ENCODE measurements at places on chromosomes 7 and 10.

GRCh38 chr10:8416760-8417159, 362.3 kb downstream of the GATA3 start:
- no peak for DNase-seq

GRCh38 chr10:96719850-96720421, 378 bp downstream of the PIK3AP1 start:
- DNase-seq: no peak

GRCh38 chr10:18446205-18446604, 205.2 kb downstream of the NSUN6 start:
- DNase-seq: no peak

DNA sequence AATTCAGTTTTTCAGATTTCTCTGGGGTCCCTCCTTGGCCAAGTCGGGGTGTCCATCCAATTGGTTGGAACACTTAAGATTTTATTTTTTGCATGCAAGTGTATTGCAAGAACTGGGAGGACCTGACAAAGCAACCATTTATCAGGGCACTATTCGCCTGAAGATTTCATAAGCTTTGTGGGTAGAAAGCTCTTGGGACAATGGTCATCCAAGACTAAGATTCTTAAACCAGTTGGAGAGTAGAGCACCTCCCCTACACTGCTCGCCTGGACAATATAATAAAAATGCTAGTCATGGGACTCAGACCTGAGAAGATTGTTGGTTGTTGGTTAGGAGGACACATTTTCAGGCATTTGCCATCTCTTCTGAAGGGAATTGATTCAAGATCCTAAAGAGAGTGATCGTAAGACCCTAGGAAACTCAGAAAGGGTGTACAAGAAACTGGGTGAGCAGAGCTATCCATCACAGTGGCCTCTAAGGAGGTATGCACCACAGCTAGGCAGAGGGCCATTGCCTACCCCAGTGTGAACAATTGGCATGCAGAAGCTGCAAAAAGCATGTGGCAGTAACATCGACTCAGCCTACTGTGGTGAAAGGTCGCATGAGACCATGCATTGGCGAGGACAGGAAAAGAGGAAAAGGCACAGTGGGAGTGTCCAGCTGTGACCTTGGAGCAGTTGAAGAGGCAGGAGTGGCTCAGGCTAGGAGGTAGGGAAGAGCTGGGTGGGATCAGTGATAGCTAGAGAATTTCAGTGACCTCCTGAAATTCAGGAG, 1235.3 kb upstream of the AUTS2 start:
- DNase-seq: no peak

DNA sequence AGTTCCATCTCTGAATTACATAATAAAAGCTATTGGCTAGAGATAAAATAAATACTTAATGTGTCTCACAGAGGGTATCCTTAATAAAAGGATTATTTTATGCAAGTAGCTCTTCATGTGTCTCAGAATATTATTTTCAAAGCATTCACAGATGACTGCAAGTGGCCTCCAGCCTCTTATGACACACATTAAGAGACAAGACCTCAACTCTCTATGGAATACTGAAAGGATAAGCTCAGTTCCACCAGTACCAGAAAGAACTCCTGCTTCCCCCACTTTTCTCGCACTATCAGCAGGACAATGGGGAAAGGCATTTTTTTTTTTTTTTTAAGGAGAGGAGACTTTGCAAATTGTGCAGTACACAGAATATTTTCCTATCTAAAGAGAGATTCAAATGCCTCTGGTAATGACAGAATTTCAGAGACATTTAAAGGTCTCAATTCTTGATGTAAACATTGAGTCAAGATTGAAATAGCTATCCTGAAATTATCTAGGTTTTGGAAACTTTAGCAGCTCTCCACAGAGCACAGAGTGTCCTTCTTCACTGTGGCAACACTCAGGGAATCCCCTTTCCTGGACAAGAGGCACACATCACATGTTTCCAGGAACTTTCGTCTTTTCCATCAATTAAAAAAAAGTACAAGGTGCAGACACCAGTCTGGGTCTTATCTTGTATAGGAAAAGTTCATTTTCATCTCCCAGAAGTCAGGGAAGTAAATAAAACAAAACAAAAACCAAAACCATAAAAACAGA, 122.0 kb upstream of the ANK3 start:
- DNase-seq: no peak

DNA sequence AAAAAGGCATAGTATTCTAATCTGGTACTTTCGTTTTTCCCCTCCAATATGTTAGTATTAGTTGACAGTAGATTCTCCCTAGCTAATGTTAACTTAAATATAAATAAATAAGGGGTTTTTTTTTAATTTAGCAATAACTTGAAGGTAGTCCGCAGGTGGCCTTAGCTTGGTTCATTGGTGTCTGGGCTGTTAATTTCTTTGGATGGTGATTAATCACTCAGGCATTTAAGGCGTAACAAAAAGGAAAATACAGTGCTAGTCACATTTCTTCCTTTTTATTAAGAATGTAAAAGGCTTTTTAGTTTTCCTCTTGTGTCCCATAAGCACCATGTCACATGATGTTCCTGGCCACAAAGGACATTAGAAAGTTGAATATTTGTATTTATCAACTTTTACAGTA, 161.0 kb upstream of the POT1 start:
- DNase-seq: no peak

- DNase-seq: no peak
Measured at GRCh38 chr10:1022413-1022812, 3.2 kb downstream of the IDI2 start.

- DNase-seq: no peak
Measured at GRCh38 chr7:12102126-12102525, 109.0 kb upstream of the TMEM106B start.

GRCh38 chr7:154976844-154977243, 26.1 kb downstream of the PAXIP1 start:
- no peak for DNase-seq

GRCh38 chr10:91672021-91672608, 39.2 kb upstream of the PPP1R3C start:
- DNase-seq: peak; percentile 88

DNA sequence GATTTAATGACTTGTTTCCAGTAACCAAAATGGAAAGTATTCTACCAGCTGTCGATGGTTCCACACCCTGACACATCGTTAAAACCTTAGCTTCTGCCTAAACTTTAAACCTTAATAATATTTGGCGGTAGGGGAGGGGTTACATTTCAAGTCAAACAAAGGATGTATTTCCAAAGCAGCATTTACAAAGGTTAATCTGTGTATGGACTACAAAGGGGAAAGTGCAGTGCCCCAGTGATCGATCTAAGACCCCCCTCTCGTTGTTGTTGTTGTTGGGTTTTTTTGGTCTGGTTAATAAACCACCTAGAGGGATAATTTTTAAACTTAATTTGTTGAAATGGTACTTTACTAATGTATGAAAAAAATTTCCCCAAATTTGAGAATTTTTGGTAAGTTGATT, 1.1 kb upstream of the STEAP2 start:
- no peak for DNase-seq

- DNase-seq: no peak
Measured at GRCh38 chr10:34565934-34566333, 249.2 kb downstream of the PARD3 start.

GRCh38 chr7:90473814-90474213, 4.4 kb downstream of the PTTG1IP2 start:
- DNase-seq: no peak

DNA sequence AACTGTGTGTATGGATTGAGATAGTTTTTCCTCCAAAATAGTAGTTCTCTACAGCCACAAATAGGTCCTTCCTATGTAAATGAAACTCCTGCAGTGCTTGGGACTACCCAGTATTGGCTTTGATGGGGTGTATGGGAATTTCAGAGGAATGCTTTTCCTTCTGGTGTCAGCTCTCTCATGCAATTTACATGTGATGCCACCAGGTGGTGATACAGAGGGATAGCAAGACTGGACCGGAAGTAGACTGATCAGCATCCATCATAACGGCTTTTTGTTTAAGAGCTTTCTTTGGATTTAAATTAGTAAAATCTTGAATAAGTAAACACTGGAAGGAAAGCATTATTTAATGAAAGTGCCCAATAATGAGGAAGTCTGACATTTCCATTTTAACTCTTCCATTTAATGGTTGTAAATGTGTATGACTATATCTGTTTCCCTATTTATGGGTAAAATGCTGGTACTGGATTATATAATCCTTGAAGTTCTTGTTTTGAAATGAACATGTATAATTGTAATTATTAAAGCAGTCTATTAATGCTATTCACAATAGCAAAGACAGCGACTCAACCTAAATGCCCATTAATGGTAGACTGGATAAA, 22.7 kb downstream of the DYNC1I1 start:
- peak; percentile 16 for DNase-seq

- DNase-seq: no peak
Measured at GRCh38 chr10:14459665-14460064, 128.9 kb upstream of the FRMD4A start.

DNA sequence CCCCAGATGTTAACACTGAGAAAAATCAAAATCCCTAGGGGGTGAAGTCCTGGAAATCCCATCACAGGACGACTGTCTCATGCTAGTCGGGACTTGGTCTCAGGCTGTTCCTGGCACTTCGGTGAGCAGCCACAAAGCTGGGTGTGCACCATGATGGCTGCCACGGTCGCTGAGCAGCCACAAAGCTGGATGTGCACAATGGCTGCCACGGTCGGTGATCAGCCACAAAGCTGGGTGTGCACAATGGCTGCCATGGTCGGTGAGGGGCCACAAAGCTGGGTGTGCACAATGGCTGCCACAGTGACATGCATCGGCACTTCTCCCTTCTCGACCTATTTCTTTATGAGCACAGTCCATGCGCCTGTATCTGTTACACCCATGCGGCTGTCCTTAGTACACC, 505.1 kb downstream of the TCERG1L start:
- no peak for DNase-seq

DNA sequence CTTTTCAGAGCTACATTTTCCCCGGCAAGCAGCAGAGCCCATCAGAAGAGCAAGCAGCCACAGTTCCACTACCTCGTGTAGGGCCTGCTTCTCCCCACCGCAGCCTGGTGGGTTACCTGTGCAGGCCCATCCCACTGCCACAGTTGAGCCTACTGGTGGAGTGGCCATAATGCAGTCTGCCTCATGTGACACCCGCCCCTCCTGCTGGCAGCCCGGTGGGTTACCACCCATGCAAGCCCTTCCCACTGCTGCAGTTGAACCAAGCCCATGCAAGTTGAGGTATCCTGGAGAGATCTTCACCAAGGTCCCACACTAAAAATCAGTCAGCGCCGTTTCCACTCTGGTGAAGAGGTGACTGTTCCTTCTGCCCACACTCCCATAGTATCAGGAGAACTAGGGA, 32.1 kb upstream of the CNNM1 start:
- DNase-seq: peak; percentile 8

DNA sequence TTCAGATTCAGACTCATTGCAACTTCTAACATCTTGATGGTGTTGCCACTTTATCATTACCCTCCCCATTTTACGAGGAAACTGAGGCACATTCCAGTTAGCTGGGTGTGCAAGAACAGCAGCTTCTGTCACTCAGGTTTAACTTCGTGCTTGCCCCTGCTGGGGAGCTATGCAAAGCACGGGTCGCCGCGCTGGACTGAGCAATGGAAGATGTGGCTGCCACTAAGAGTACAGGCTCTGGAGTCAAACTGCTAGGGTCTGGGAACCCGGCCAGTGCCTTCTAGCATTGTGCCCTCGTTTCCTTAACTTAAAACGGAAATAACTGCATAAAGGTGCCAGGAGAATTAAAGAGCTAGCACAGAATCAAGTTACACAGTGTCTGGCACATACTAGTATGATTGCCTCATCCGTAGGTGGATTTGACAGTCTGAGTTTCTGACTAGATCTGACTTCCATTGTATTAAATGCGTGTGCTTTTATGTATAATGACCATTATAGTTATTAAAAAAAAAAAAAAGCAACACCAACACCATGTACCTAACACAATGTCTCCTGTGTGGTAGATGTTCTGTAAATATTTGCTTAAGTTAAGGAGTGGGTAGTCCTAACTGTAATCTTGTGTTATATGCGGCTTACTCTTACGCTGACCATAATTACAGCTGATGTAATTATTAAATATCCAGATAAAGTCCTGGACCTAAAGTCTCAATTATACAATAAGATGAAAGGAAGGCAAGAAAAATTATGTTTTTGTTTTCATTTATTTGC, 842 bp downstream of the ZNF22 start:
- DNase-seq: peak; percentile 70

DNA sequence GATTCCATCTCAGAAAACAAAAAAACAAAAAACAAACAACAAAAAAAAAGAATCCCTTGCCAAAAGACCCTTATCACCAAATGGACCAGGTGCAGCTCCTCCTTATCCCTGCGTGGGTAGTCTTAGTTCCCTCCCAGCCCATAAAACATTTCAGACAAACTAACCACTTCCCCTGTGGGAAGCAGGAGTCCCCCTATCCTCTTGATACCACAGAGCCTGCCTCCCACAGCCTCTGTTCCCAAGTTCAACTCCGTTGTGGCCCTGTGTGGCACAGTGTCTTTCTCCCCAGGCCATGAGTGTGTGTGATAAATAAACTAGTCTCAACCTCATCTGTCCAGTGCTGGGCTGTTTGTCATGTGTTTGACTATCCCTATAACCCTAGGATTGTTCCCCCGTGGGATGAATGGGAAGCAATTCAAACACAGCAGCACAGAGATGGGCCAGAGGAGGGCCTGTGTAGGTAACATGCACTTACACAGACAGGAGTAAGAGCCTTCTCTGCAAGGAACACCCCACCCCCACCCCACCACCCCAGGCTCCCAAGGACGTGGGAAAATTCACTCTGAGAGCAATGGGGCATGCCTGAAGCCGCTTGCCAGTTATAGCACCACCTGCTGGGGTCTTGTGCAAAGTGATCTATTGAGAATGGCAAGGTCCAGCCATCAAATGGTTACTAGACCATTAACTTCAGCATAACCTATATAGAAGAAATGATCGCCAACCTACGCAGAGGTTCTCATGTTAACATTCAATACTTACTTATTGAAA, 147.1 kb upstream of the GHITM start:
- DNase-seq: peak; percentile 57

DNA sequence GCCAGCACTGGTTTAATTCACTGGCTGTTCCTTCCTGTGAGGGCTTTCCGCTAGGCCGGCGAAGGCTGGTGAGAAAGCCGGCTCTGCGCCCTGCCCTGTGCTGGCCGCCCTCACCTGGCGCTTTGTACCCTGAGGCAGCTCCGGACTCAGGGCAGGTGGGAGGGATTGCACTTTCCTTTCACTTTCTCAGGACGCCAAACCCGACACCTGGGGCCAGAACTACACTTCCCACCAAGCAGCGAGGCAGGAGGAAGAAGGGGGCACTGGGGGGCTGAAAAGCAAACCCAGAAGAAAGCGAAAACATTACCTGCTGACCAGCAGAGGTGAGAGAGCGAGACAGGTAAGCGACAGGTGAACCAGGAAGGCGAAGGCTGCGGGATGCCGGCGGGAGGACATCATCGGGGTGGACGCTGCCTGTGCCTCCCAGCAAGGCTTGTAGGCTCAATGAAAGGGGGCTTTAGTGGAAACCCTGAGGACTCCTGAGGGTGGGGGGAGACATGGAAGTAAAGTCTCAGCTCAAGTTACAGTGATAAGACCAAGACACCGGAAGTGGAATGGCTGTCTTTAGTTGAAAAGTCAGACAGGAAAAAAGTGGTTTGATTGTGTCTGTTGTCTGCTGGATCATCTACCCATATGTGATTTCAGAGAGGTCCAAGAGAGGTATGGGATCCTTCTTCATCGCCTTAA, at the start of gene RAB19:
TSS of gene RAB19 (plus strand) at position 181 of the 687 bp plus-strand sequence. CDS start 3,589 bp downstream, outside the sequence.
- no peak for DNase-seq
